ENCODE measurements at places on chromosomes 2 and 18.

- DNase-seq, result no peak
These were observed 34.1 kb downstream of the TRABD2A start for GRCh38 chr2:84846741-84847142.

GRCh38 chr2:52127527-52127926 is 1095.6 kb upstream of the NRXN1 start:
- DNase-seq, result no peak

GRCh38 chr18:5414546-5414945 is 119.0 kb upstream of the ZBTB14 start:
- no peak for DNase-seq

- no peak for DNase-seq
These were observed 31.4 kb downstream of the ARL5A start for GRCh38 chr2:151796774-151797173.

DNA sequence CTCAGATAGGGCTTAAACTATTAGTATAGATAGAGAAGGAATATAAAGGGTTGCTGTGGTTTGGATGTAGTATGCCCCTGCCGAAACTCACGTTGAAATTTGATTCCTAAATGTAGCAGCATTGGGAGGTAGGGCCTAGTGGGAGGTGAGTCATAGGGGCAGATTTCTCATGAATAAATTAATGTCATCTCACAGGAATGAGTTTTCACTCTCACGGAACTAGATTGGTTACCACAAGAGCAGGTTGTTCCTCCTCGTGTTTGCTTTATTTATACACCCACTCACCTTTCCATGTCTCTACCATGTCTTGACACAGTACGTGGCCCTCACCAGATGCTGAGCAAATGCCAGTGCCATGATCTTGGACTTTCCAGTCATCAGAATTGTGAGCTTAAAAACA is 218.2 kb downstream of the RBM43 start:
- no peak for DNase-seq

DNA sequence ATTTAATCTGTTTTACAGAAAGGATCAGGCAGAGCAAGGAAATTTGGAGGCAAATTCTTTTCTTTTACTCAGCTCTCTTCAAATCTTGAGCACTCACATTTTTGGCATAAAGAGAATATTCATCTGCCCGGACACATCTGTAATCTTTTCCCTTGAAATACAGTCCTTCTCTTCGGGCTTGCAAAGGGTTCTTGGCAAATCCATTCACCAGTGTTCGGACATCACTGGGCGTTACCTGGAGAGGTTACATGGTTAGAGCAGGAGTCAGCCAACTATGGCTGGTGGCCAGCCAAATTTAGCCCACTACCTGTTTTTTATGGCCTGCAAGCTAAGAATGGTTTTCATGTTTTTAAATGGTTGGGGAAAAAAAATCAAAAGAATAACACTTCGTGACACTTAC is 2.1 kb downstream of the PFN4 start:
- no peak for DNase-seq
